CD4-positive, alpha-beta T cell treated with Interleukin-2 at 100 ng/mL for 4 hours (primary cell): ENCODE measurements at places on chromosomes 3 and 15.

GRCh38 chr3:149270180-149270579 lies 48.6 kb upstream of the CP start:
- no peak for DNase-seq

- DNase-seq: no peak
These were observed 228.3 kb downstream of the ABHD5 start for GRCh38 chr3:43919029-43919428.

DNA sequence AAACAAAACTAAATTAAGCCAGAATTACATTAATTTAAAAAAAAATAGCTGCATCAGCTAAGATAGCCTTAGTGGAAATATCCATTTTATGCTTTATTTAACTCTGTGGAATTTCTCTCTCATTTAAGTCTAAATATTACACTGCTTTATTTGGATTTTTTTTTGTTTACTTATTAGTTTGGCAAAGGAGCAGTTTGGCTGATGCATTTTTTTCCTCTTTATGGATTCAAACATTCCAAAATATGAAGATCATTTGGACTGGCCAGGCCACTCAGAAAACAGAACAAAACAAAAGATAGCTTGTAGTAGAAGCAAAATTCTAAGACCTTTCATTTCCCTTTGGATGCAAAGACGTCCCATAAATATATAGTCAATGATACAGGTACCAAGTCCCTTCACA lies 707.3 kb upstream of the UBE2E2 start:
- DNase-seq: no peak

DNA sequence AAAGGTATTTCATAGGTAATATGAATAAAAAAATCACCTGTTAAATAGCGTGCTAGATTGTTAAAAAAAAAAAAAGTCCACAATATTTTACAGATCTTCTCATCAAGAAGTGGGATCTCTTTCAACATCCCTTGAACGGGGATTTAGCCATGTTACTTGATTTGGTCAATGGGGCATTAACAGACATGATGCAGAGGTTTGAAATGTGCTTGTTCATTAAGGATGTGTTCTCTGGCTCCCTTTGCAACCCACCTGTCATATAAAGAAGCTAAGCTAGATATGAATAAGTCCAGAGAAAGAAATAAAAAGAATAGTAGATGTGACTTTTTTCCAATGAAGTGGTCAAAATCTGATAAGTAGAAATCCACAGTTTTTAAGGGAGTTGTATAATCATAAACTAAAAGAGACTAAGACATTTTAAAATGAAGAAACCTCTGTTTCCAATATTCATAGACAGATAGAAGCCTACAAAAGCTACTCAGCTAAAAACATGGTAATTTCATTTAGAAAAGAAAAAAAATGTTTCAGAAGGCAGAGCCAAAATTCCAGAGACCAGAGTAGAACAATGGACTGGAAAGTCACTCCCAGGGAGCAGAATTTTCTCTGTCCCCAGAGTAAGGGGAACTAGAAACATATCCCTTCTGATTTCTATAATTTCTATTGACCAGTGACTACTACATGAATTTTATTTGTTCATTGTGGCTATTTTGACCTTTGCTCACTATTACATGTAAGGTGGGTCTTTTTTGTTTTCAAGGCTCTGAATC lies 79.2 kb downstream of the PLSCR2 start:
- DNase-seq: no peak

DNA sequence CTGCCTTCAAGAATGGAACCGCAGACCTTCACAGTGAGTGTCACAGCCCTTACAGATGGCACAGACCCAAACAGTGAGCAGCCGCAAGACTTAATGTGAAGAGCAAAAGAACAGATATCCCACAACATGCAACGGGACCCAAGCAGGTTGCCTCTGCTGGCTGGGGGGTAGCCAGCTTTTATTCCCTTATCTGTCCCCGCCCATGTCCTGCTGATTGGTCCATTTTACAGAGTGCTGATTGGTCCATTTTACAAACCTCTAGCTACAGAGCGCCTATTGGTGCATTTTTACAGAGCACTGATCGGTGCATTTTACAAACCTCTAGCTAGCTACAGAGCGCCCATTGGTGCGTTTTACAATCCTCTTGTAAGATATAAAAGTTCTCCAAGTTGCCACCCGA lies 102.0 kb upstream of the IGF1R start:
- DNase-seq: no peak

- DNase-seq: no peak
These were observed at the start of gene IL17RC for GRCh38 chr3:9916734-9917680. Gene IL17RC (plus strand): TSS chr3:9917098. CDS start chr3:9917316, 218 bp downstream.

DNA sequence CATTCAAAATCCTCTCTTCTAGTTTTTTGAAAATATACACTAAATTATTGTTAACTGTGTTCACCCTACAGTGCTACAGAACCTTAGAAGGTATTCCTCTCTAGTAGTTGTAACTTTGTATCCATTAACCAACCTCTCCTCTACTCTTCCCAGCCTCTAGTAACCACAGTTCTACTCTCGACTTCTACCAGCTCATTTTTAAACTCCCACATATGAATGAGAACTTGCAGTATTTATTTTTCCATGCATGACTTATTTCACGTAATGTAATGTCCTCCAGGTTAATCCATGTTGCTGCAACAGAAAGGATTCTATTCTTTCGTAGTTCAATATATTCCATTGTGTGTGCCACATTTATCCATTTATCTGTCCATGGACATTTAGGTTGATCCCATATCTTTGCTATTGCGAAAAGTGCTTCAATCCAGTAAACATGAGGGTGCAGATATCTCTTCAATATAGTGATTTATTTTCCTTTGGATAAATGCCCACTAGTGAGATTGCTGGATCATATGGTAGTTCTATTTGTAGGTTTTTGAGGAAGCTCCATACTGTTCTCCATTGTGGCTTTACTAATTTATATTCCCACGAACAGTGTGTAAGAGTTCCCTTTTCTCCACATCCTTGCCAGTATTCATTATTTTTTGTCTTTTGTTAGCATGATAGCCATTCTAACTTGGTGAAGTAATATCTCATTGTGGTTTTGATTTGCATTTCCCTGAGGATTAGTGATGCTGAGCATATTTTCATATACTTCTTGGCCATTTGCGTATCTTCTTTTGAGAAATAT lies 113.7 kb upstream of the SMAD3 start:
- no peak for DNase-seq

DNA sequence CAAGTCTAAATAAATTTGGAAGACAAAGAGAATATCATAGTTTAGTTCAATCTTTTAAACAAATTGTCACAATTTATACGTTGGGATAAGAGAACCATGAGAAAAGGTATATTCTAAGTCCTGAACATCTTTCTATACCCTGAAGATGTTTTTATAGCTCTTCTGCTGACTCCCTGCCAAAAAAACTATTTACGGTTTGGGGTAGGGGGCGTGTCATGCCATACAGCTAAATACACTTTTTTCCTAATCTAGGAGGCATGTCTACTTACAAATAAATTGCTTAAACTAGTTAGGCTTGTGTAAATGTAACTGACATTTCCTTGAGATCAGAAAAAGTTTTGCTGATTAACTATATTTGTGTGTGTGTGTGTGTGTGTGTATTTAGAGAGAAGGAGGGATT lies 163.3 kb downstream of the PGPEP1L start:
- DNase-seq: no peak

GRCh38 chr3:103218146-103218545 lies 783.3 kb downstream of the ZPLD1 start:
- DNase-seq: no peak
